SJSA1 (cell line): ENCODE measurements at places on chromosomes 7 and 10. TPM values are rescaled to one million over a fixed set of nuclear protein-coding genes. Genes with fewer than 3 reads are reported as not detected.

DNA sequence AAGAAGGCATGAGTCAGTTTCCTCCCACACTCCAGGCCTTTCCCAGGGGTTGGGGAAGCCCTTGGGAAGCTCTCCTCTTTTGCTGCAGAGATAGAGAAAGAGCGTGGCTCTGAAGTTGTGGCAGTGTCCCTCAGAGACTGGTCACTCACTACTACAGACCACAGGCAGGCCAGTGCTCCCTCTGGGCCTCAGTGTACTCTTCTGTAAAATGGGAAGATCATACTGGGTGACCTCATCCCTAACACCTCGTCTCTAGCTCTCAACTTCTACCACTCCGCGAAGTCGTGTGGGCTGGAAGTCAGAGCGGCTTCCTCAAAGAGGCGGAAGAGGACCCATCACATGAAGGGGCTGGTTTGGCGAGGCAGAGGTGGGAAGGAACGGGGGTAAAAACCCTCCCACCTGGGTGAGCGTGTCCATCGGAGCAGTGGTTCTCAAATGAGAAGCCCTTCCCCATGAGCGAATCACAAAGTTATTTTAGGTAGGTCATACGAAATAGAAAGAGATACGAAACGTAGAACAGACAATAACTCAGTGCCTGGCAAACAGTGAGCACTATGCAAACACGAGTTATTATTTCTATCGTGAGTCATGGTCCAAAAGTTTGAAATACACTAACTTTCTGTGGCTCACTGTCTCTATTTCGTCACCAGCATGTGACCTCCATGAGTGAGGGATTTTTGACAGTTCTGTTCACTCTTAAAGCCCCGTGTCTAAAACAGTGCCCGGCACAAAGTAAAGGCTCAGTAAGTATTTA is 32.7 kb downstream of the PRKAG2 start:
- no peaks in the 10 kb centered on the region for H3K27me3 ChIP-seq
- no peaks in the 10 kb centered on the region for H3K36me3 ChIP-seq
- peak overlapping the region; percentile 52 for H3K27ac ChIP-seq
- peaks cover 15% of the 10 kb centered on the region for H3K4me1 ChIP-seq
- H3K4me3 ChIP-seq, result no peak overlapping the region

GRCh38 chr10:69979174-69979573 is 73.5 kb upstream of the MACROH2A2 start:
- no peaks in the 10 kb centered on the region for H3K36me3 ChIP-seq
- peaks cover 12% of the 10 kb centered on the region for H3K4me1 ChIP-seq
- no peak overlapping the region for H3K4me3 ChIP-seq
- no peak overlapping the region for H3K27ac ChIP-seq
- peaks cover 4% of the 10 kb centered on the region; the same call in 1 of the 2 replicates for H3K27me3 ChIP-seq
- DNase-seq, result no peak

- H3K4me3 ChIP-seq, result no peak overlapping the region
- peak overlapping the region; percentile 92 for H3K27ac ChIP-seq
- H3K4me1 ChIP-seq, result peaks cover 45% of the 10 kb centered on the region
- DNase-seq, result peak; percentile 77
Measured at GRCh38 chr10:33365871-33366411, 31.5 kb upstream of the NRP1 start.

GRCh38 chr10:60654813-60655464 is 123.3 kb upstream of the CDK1 start:
- peaks cover 14% of the 10 kb centered on the region for H3K4me1 ChIP-seq
- no peaks in the 10 kb centered on the region for H3K27me3 ChIP-seq
- no peak overlapping the region for H3K4me3 ChIP-seq
- no peak overlapping the region for H3K27ac ChIP-seq
- H3K36me3 ChIP-seq, result no peaks in the 10 kb centered on the region

- H3K27me3 ChIP-seq, result no peaks in the 10 kb centered on the region
- H3K27ac ChIP-seq, result no peak overlapping the region
- no peaks in the 10 kb centered on the region for H3K36me3 ChIP-seq
- H3K4me1 ChIP-seq, result peaks cover 17% of the 10 kb centered on the region
- no peak overlapping the region for H3K4me3 ChIP-seq
Measured at GRCh38 chr7:33722383-33723101, 182.8 kb upstream of the BMPER start.

GRCh38 chr7:74309181-74309580 is 20.0 kb downstream of the CLIP2 start:
- H3K36me3 ChIP-seq, result peaks cover 3% of the 10 kb centered on the region; the same call in 1 of the 2 replicates
- H3K4me3 ChIP-seq, result no peak overlapping the region
- no peaks in the 10 kb centered on the region for H3K27me3 ChIP-seq

- H3K27me3 ChIP-seq, result no peaks in the 10 kb centered on the region; the same call in 1 of the 2 replicates
- DNase-seq, result no peak
- peaks cover 26% of the 10 kb centered on the region for H3K36me3 ChIP-seq
- no peak overlapping the region for H3K4me3 ChIP-seq
Measured at GRCh38 chr10:104253106-104253505, 1.6 kb upstream of the GSTO1 start.

Gene SH2D4B
- 0.08 TPM in 1 of 2 replicates, not detected in the other for total RNA-seq

DNA sequence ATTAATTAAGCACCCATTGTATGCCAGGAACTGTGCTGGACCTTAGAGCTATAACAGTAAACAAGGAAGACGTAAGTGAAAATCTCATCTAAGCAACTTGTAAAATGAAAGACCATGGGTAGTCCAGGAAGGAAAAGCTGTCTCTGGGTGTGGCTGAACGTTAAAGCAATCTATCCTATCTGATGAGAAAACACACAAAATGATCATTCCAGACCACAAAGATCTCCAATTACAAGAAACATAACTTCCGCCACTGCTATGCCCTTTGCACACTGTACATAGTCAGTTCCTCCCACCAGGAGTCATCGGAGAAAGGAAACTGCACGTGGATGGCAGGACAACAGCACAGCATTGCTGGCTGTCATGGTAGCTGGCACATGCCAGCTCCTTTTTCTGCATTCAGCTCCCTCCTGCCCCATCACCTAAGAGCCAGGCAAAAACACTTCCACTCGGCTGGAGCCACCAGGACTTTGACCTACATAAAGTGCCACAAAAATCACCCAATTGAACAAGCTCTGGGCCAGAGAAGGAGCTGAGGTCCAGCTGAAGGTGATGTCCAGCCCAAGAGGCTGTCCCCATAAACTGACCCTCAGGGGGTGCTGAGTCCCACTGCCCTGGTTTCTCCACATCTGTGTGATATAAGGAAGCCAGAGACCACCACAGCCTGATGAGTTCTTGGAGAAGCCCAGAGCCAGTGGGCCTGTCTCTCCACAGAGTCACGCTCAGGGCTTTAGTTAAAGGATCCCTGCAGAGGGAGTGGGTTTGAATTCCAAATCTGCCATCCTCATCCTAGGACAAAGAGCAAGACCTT is 56.4 kb downstream of the STEAP1B start:
- no peaks in the 10 kb centered on the region for H3K4me1 ChIP-seq
- no peaks in the 10 kb centered on the region for H3K36me3 ChIP-seq
- H3K27me3 ChIP-seq, result peaks cover 7% of the 10 kb centered on the region; the same call in 1 of the 2 replicates

DNA sequence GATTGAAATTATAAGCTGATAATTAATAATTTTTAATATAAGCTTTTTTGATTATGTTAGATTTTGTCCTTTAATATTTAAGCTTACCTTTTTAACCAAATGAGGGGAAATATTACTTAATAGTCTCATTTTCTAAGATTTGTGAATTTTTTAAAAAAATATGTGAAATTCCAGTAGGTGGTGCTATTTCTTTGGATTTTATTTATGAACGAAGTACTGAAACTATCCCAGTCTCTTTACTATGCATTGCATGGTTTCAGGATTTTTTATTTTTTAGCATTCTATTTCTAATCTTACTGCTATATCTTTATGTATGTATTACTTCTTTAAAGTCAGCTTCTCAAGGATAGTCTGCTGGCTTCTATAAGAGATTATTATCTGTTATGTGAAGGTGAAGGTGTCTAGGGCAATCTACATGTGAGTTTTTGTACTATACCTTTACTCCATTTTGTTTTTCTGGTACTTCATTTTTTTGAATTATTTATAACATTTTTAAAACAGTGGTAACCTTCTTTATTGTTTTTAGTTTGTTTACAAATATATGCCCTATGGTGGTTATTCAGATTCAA is 78.3 kb downstream of the ATRNL1 start:
- no peak for DNase-seq
- no peaks in the 10 kb centered on the region for H3K4me1 ChIP-seq
- no peak overlapping the region for H3K4me3 ChIP-seq
- H3K27me3 ChIP-seq, result no peaks in the 10 kb centered on the region
- H3K27ac ChIP-seq, result no peak overlapping the region

GRCh38 chr10:97450828-97451227 is 4.9 kb downstream of the ZDHHC16 start:
- peaks cover 12% of the 10 kb centered on the region for H3K4me1 ChIP-seq
- no peak for DNase-seq
- no peak overlapping the region for H3K4me3 ChIP-seq
- no peaks in the 10 kb centered on the region for H3K27me3 ChIP-seq
- no peak overlapping the region for H3K27ac ChIP-seq

DNA sequence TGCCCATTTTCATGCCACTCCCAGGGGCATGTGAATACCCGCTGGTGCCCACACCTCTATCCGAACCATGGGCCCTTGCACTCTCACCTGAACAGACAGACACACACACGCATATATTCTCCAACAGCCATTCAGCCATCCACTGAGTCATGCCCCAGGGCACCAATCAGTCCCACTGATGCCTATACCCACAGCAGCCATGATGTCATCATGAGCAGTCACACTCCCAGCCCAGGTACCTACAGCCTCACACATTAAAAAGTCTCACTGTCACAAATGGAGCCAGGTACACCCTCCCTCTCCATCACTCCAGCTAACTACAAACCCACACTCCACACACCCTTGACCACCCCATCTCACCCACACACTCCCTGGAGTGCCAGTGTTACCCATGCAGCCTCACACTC is 12.2 kb downstream of the VSIR start:
- H3K27ac ChIP-seq, result no peak overlapping the region
- H3K4me3 ChIP-seq, result no peak overlapping the region
- peaks cover 31% of the 10 kb centered on the region for H3K36me3 ChIP-seq
- DNase-seq, result no peak
- H3K27me3 ChIP-seq, result no peaks in the 10 kb centered on the region

DNA sequence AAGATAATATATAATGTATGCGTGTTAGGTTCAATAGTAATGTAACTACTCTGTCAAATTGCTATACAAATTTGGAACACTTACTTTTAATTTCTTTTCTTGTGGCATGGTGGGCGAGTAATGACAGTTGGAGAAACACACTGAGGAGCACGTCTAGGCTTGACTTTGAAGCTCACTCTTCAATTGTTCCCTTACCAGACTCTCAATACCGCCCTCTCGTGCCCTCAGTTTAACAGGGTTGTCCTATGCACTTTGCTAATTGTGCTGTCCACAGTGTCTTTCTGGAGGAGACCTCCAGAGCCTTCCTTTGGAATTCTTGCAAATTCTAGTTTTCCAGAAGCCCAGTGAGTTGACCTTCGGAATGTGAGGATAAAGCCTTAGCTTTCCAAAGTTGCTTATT is 107.2 kb upstream of the RELN start:
- H3K27me3 ChIP-seq, result peaks cover 15% of the 10 kb centered on the region
- no peak overlapping the region for H3K27ac ChIP-seq
- H3K36me3 ChIP-seq, result no peaks in the 10 kb centered on the region
- no peak for DNase-seq
- H3K4me1 ChIP-seq, result no peaks in the 10 kb centered on the region

- no peak for DNase-seq
- H3K27ac ChIP-seq, result peak overlapping the region; percentile 15; the same call in 1 of the 2 replicates
- no peaks in the 10 kb centered on the region for H3K36me3 ChIP-seq
- H3K27me3 ChIP-seq, result no peaks in the 10 kb centered on the region
Measured at GRCh38 chr7:6307762-6308161, 35.3 kb upstream of the CYTH3 start.

DNA sequence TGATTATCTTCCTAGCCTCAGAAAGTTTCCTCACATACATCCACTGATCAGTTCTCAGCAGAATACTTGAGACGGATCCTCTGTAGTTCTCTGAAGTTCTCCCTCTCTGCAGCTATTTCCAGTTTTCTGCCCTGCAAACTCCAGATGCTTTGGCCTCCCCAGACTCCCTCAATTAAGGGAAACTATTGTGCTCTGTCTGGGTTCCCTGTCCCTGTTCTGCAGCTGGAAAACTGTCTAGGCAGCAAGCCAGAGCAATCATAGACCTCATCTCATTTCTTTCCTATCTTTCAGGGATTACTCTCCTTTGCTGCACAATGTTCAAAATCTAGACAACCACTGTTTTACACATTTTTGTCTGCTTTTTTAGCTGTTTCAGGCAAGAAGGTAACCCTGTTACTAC is 9.2 kb downstream of the MICU1 start:
- no peak overlapping the region for H3K27ac ChIP-seq
- no peak for DNase-seq
- no peak overlapping the region for H3K4me3 ChIP-seq
- H3K27me3 ChIP-seq, result no peaks in the 10 kb centered on the region

- no peak overlapping the region for H3K27ac ChIP-seq
- no peak overlapping the region for H3K4me3 ChIP-seq
Measured at GRCh38 chr7:2312267-2312929, 1.8 kb downstream of the SNX8 start.

GRCh38 chr7:122770686-122771335 is 68.1 kb upstream of the RNF148 start:
- DNase-seq, result no peak
- H3K36me3 ChIP-seq, result no peaks in the 10 kb centered on the region
- H3K4me1 ChIP-seq, result no peaks in the 10 kb centered on the region
- no peak overlapping the region for H3K4me3 ChIP-seq
- no peak overlapping the region for H3K27ac ChIP-seq

GRCh38 chr10:44804661-44805060 is 106.5 kb upstream of the TMEM72 start:
- H3K4me3 ChIP-seq, result no peak overlapping the region
- no peak overlapping the region for H3K27ac ChIP-seq
- H3K27me3 ChIP-seq, result no peaks in the 10 kb centered on the region
- no peak for DNase-seq
- H3K36me3 ChIP-seq, result no peaks in the 10 kb centered on the region
- H3K4me1 ChIP-seq, result peaks cover 22% of the 10 kb centered on the region

DNA sequence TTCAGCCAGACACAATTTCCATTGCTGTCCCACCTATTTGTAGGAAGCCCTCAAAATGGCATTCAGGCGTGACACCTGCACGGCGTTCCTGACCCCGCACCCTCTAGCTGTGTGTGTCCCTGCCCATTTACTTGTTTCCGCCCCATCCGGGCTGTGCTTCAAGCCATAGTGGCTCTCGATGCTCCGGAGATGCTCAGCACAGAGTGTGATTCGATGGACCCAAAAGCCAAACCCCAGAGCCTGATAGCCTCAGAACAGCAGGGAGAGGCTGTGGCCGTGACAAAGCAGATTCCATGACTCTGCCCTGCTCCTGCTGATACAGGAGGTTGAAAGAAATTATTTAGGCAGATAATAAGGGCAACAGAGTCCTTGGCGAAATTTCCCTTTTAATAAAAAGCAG is 13.4 kb downstream of the BUD31 start:
- no peak overlapping the region for H3K4me3 ChIP-seq
- peaks cover 75% of the 10 kb centered on the region for H3K36me3 ChIP-seq
- H3K27me3 ChIP-seq, result no peaks in the 10 kb centered on the region

GRCh38 chr7:101999393-101999792 is 182.0 kb downstream of the CUX1 start:
- no peaks in the 10 kb centered on the region for H3K27me3 ChIP-seq
- DNase-seq, result no peak
- no peaks in the 10 kb centered on the region for H3K36me3 ChIP-seq
- no peak overlapping the region for H3K27ac ChIP-seq
- no peak overlapping the region for H3K4me3 ChIP-seq
- H3K4me1 ChIP-seq, result peaks cover 4% of the 10 kb centered on the region; the same call in 1 of the 2 replicates
